ENCODE measurements at places on chromosomes 13 and 19.

DNA sequence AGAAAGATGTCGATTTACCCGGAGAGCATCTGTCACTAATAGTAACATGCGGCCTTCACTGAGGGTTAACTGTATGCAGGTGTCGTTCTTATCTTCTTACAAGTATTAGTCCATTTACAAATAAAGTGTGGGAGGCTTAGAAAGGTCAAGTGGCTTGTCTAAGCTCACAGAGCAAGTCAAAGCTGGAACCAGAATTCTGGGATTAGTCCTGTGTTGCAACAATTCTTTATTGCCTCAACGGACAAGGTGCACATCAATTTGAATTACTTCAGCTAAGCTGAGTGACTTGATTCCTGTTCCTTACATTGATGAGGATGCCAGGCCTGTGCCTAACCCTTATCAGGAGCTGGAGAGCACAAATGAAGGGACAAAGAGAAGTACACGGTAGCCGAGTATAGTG lies 1193.6 kb downstream of the UQCRFS1 start:
- DNase-seq = no peak

- DNase-seq = no peak
Observed at GRCh38 chr19:29636553-29637360, 28.5 kb upstream of the PLEKHF1 start.

- no peak for DNase-seq
Observed at GRCh38 chr13:63149375-63149774, 1733.7 kb upstream of the PCDH20 start.

GRCh38 chr19:18346091-18346490 lies 5.7 kb downstream of the PGPEP1 start:
- no peak for DNase-seq

DNA sequence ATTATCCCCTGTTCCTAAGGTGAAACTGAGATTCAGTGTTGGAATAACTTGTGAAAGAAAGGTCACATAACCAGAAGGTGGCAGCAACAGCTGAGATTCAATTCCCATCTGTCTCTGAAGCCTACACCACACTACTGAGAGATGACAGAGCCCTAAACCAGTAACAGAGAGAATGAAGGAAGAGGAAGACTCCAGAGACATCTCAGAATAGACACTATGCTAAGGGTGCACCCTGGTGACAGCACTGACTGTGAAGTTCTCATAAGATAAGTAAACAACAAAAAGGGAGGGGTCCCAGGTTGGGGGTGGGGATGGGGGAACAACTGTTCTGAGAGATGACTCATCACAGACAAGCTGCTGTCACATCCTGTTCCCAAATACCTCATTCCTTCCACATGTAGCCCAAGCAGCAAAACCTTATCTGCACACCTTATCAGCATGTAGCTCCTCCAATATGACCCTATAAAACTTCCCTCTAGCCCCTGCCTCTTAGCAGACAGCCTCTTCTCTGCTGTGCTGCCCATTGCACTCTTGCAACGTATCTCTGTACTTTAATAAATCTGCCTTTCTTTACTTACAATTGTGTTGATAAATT lies 46.5 kb downstream of the UTP14C start:
- no peak for DNase-seq
